ENCODE measurements at places on chromosomes 7 and 10.
A peak's percentile ranks its signal among the peaks of the same experiment; 100 is the strongest.

- peak; percentile 31 for DNase-seq
Measured at GRCh38 chr10:79981450-79982361, 32.8 kb upstream of the SFTPD start.

DNA sequence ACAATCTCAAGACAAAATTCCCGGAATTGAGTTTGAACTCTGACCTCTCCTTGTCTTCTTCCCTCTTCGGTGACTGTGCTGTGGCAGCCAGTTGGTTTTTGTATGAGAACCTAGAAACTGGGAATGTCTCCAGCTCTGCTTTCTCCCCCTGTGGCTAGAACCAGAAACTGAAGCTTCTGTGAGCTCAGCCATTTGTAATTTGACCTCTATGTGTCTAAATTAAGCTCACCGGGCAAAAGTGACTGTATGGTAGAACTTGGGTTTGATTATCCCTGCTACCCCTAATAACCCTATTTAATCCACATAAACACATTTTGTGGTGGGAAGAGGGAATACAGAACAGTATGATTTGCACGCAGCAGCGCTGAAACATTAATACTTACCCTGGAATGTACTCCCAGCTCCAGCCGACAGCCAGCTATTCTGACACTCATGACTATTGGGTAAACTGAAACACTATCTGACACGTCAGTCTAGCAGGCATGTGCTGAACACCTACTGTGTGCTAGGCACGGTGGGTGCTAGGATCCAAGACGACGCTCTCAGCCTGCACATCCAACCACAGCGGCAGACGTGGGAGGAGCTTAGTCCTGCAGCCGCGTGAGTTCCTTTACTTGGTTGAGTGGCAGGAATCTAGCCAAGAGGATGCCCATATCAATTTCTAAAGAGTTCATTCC is 324.8 kb downstream of the SFMBT2 start:
- no peak for DNase-seq

DNA sequence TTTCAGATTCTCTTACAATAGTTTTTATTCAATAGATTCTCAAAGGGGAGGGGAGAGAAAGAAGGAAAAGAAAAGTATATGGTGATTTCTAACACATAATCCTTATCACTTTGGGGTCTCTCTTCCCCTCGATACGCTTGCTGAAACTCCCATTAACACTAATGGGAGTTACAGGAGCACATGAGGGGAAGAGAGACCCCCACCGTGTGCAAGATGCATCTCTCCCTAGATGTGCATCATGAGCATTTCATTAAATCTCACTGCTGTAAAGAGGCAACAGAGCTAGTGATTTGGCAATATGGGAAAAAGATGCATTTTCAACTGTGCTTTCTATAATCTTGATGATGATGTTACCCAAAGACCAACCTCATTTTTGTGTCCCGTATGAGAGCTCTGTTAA is 177.4 kb downstream of the SKAP2 start:
- DNase-seq = no peak

- no peak for DNase-seq
Measured at GRCh38 chr10:108862676-108863350, 1060.5 kb downstream of the XPNPEP1 start.

DNA sequence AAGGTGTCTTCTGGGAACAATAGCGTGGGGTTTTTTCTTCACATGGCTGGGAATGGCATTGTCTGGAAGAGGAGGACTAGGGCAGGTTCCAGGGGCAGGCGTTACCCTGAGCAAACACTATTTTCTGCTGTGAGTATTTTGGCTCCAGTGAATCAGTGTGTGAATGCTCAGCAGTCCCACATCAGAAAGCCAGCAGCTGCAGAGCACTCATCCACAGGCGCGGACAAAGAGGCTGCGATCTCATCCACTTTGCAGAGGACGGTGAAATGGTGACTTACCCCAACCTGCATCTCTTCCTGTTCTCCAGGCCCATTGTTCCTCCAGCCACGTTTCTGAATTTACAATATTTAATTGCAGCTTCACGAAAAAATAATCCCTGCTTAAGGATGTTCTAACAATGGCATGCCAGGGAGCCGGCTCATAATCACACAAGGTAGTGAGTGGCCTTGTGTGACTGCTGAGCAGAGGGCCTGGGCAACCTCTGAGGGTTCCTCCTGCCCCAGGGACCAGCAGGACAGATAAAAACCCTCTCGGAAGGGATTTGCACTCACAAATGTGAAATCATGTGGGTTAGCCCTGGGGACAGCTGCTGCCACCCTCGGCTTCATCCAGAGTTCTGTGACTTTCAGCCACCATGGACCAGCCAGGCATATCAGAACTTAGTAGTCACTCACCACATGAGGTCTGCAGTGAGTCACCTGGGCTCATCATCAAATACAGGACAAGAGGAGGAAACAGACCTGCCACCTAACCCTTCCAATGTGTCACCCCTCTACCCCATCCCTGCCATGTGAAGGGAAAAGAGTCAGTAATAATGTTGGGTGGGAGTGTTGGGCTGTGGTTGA is 65.0 kb upstream of the EN2 start:
- no peak for DNase-seq

DNA sequence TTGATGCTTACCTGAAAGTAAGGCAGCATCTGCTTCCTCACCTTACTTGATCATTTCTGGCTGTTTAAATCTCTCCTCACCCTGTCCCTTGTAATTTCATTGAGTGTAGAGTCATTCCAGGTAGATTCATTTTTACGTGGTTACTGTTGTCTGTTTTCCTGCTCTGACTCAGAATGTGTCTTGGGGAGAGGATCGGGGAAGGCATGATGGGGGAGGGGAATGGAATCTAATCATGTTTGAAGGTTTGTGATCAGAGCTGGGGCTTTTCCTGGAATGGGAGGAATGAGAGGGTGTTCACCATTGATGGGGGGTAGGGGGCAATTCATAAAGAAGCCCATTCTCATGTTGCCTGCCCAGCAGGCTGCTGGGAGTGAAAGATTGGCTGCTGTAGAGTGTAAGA is 18.7 kb downstream of the SEC24C start:
- no peak for DNase-seq

GRCh38 chr7:147413557-147413870 is 1177.1 kb upstream of the C7orf33 start:
- DNase-seq = no peak

GRCh38 chr7:108292541-108292940 is 162.4 kb upstream of the LAMB4 start:
- DNase-seq = no peak

GRCh38 chr7:16644636-16645592 is 640 bp downstream of the ANKMY2 start:
- DNase-seq = peak; percentile 52

GRCh38 chr7:30173058-30173897 is 38.5 kb downstream of the MTURN start:
- DNase-seq = no peak

- no peak for DNase-seq
Measured at GRCh38 chr10:113566888-113567287, 14.0 kb downstream of the HABP2 start.

- no peak for DNase-seq
Measured at GRCh38 chr10:27747096-27747451, 1.5 kb upstream of the MKX start.

DNA sequence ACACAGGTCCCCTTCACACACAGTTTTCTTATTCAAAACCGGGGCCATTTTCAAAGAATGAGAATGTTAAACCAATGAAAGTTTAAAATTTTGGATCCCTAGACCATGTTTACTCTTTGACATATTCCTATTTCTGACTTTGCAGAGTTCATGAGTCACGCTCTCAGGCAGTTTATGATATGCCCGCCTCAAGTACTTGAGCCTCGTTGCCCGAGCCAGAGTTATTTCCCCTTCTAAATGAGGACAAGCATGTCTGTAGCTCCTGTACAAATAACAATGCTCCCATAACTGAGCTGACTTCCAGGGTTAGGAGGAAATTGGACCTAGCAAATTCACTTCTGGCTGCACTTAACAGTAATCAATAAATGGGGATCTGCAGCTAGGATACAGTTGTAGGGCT is 87.9 kb upstream of the PDE1C start:
- DNase-seq = no peak

DNA sequence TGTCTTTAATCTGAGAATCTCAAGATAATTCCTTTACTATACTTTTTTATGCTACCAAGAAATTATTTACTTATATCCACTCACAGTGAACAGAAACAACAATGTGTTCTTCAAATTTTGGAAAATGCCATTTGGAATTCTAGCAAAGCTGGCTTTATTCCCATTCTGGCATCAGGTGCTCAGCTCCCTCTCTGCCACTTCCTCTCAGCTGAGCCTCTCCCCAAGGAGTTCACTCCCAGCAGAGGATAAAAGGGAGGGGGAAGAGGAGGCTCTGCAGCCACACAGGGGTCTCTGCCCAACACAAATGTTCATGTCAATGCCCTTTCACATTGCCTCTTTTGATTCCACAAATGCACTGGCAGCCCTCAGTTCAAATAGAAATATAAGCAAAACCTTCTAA is 116.9 kb downstream of the CPEB3 start:
- no peak for DNase-seq

DNA sequence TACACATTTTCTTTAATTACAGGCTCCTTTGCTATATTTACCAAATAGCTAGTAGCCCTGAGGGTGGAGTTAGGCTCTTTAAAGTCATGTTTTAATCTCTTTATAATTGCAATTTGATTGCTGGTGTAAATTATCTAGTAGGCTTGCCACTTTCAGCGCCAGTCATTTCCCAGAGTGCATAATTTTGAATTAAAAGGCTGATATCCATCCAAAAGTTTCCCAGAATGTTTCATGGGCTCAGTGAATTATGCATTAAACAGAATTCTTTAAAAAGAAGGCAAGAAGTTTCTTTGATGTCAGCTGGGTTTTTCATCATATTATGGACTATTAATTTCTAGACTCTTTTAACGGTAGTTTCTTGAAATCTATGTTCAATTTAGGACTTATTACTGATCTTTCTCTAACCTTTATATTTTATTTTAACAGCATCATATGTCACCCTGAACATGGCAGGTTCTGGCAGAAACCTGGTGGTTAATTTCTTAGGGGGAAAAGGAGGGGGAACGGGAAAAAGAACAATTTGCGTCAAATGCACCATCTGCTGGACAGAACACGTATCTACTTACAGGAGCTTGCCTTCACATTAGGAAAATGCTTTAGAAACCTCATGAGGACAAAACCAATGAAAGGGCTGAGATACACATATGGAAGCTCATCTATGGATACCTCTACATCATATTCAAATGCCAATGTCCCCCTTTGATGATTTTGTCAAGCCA is 171.1 kb downstream of the GRM3 start:
- no peak for DNase-seq

Measured in activated CD4-positive, alpha-beta T cell treated with anti-CD3 and anti-CD28 coated beads, Interleukin-2, amount 50 U/mL, for 48 hours (primary cell).